ENCODE measurements at places on chromosomes 1 and 21. TPM values are rescaled to one million over a fixed set of nuclear protein-coding genes. Genes with fewer than 3 reads are reported as not detected.

- no peaks in the 10 kb centered on the region for H3K4me1 ChIP-seq
- no peaks in the 10 kb centered on the region for H3K27me3 ChIP-seq
- H3K27ac ChIP-seq: peak overlapping the region; percentile 79
- peak overlapping the region; percentile 18 for H3K4me3 ChIP-seq
- no peak for DNase-seq
Measured at GRCh38 chr1:85406887-85407533, 57.9 kb downstream of the DDAH1 start.

- no peaks in the 10 kb centered on the region for H3K36me3 ChIP-seq
- no peaks in the 10 kb centered on the region for H3K4me1 ChIP-seq
- no peak overlapping the region for H3K27ac ChIP-seq
- no peak for DNase-seq
- H3K4me3 ChIP-seq: no peak overlapping the region
Measured at GRCh38 chr1:110859062-110859461, 13.9 kb upstream of the CD53 start.

- DNase-seq: no peak
- no peaks in the 10 kb centered on the region for H3K36me3 ChIP-seq
- no peaks in the 10 kb centered on the region for H3K27me3 ChIP-seq
- no peak overlapping the region for H3K27ac ChIP-seq
- H3K4me1 ChIP-seq: no peaks in the 10 kb centered on the region
Measured at GRCh38 chr1:31811605-31812004, 4.2 kb downstream of the SPOCD1 start.

DNA sequence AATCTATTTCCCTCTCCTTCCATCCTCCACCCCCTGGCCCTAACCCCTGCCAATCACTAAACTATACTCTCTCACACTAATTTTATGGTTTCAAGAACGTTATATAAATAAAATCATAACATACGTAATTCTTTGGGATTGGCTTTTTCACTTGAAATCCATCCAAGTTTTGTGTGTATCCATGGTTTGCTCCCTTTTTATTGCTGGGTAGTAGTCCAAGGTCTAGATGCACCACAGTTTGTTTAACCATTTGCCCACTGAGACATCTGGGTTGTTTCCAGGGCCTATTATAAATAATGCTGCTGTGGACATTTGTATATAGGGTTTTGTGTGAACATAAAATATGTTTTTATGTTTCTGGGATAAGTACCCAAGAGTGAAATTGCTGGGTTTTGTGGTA lies 61.4 kb downstream of the TEX35 start:
- no peak overlapping the region for H3K27ac ChIP-seq
- peaks cover 18% of the 10 kb centered on the region for H3K4me1 ChIP-seq
- H3K27me3 ChIP-seq: no peaks in the 10 kb centered on the region
- H3K36me3 ChIP-seq: no peaks in the 10 kb centered on the region

Gene C1orf226
- 30.6 TPM for total RNA-seq

Gene BRINP3
- total RNA-seq: not detected
